ENCODE measurements at places on chromosomes 2 and 18.

- DNase-seq, result no peak
These were observed at the start of gene ASXL3 for GRCh38 chr18:33577685-33578517. TSS of gene ASXL3 (plus strand) at chr18:33578219. CDS start at chr18:33578632, 413 bp downstream.

GRCh38 chr2:157820193-157820592 lies 55.9 kb downstream of the ACVR1 start:
- no peak for DNase-seq

DNA sequence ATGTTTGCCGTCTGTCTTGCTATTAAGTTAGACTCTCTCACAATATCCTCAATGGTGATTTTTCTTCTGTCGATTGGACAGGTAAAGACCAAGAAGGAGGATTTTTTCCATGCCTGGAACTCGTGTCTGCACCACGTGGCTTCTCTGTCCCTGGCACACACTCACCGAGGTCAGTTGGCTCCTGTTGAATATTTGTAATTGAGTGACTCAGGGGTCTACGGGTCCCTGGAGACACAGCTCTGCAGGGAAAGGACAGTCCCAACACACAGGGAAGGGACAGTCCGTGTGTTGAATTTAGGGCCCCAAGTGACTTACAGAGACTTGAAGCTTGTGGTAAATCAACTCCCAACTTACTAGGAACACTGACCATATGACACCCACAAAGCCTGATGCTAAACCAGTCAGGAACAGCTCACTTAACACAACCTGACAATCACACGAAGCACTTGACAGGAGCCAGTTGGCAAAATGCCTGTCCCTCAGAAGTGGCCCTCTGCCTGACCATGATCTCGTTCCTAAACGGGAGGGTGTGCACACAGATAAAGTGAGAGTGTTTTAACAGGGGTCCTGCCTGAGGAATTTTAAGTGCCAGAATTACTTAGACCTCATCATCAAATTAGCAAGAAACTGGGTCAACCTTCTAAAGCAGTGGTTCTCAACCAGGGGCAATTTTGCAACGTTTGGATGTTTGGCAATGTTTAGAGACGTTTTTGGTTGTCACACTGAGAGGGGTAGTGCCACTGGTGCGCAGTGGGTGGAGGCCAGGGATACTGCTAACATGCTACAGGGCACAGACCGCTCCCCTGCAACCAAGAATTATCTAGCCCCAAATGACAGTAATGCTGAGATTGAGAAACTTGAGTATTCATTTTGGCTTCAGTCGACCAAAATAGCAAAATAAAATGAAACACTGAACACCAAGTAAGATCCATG lies 88.9 kb upstream of the BCL2L11 start:
- DNase-seq, result no peak

GRCh38 chr2:94869552-94870439 lies 1.4 kb upstream of the TEKT4 start:
- no peak for DNase-seq

DNA sequence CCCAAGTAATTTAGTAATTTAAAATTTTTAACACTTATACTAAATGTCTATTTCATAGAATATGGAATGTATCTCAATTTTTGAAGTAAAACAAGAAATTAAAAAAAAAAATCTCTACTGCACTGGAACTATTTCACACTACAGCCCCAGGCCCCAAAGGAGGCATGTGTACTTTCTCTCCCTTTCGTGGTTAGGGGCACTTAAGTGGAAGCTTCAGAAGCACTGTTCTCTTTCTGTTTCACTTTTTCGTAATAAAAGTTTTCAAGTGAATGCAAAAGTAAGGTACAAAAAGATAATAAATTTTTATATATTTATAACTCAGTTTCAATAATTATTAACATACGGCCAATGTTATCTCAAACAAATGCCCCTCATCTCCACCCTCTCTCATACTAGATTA lies 123.8 kb upstream of the STON1 start:
- DNase-seq, result peak; percentile 41

- no peak for DNase-seq
These were observed 8.4 kb upstream of the TMEM185B start for GRCh38 chr2:120231564-120231973.

GRCh38 chr2:26216587-26216986 lies 27.8 kb downstream of the HADHA start:
- no peak for DNase-seq

GRCh38 chr2:19408592-19408991 lies 50.2 kb upstream of the OSR1 start:
- no peak for DNase-seq

- DNase-seq, result no peak
These were observed 50.5 kb upstream of the TSPYL6 start for GRCh38 chr2:54306556-54306955.

DNA sequence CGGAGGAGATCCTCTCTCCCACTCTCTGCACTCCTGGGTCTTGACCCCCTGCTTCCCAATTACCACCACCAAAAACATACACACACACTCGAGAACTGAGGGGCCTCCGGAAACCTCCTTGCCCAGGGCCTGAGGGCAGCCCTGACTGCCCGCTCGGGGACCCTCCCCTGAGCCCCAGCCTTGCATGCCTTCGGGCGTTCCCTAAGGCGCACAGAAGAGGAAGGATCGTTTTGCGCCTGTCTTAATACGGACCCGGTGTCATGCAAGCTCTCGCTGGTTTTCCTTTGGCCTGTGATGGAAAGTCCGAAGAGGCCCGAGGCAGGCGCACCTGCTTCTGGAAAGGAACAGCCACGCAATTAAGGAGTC lies 19.8 kb downstream of the POU3F3 start:
- DNase-seq, result no peak

DNA sequence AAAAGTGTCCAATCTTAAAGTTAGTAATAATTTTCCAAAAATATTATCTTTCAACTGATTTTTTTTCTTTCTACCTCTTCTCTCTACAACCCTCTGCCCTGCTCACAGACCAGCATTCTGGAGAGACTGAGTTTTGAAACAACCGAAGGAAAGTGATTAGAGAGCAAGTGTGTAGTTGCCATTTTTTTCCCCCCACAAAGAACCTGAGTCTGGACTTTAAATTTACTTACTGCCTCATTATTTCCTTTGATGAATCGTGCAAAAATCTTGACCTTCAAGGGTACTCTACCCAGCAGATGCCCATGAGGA lies 63.4 kb upstream of the NEUROD1 start:
- no peak for DNase-seq

GRCh38 chr2:150392614-150393013 lies 94.9 kb downstream of the RND3 start:
- DNase-seq, result no peak

DNA sequence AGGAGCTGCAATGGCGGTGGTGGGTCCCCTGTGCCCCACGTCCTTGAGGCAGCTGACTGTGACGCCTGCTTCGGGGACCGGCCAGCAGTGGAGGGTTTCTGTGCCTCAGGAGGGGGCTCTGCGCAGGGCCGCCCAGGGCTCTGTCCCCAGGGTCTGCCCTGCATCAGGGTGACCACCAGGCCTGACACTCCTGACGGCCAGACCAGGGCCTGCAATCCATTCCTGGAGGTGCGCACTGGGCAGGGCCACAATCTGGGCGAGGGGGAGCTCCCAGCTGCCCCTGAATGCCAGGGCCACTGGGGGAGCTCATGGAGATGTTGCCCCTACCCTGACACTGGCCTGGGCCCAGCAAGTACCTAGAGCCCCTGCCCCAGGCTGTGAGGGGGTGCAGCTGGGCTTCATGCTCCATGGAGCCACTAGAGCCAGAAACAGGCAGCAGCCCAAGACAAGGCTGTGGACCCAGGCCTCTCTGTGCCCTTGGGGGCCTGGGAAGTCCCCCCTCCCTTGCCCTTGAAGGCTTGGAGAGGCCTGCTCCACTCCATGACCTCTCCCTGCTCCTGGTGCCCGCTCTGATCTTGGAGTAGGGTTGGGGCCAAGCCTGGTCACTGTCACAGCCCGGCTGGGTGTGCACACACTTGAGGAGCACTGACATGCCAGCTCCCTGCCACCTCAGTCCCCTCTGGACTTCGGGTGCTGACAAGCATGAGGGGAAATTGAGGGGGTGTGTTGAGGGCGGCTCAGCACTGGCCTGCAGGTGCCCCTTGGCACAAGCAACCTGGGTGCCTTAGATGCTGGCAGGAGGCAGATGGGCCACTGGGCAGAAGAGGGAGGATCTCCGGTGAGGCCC lies 55.9 kb downstream of the LDAH start:
- DNase-seq, result no peak

- DNase-seq, result no peak
These were observed 5.4 kb downstream of the DCC start for GRCh38 chr18:52345428-52345827.

DNA sequence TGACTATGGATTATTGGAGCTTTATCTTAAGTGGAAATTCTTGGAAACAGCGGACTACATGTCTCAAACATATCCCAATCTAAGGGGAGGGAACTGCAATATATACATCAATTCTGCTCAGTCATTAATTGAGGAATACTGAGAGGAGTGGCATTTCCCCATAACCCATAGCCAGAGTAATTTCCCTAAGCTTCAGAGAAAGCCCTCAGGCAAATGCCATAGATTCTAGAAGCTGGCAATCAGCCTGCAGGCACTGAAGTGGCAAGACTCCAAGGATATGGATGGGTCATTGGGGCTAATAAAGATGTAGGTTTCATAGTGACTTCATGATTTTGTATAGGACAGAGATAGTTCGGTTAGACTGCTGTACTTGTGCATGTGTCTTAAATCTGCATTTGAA lies 1960.5 kb upstream of the PIK3C3 start:
- DNase-seq, result no peak

- DNase-seq, result peak; percentile 41
These were observed 368.5 kb downstream of the LRRTM1 start for GRCh38 chr2:79935771-79936657.

DNA sequence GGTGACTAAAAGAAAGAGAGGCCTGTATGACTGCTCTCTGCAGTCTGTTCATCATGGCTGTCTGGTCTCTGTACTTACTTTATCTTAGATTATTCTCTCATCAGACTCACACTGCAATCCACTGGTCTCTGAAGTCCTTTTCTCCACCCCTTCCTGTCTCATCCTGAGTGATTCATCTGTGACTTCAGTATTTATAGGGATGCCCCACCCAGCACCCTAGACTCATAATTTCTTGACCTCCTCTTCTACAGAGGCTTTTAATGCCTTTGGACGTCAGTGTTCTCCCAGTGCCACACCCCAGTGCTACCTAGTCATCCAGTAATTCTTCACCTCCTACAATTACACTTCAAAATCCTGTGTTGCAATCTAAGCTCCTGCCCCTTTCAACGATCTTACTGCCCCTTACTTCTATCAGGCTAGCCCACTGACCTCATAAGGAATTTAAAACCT lies 14.9 kb upstream of the ITPRID2 start:
- peak; percentile 8 for DNase-seq

- no peak for DNase-seq
These were observed 538.1 kb upstream of the DSEL start for GRCh38 chr18:68054669-68055068.

GRCh38 chr2:71634567-71634966 lies 181.2 kb downstream of the DYSF start:
- DNase-seq, result no peak

DNA sequence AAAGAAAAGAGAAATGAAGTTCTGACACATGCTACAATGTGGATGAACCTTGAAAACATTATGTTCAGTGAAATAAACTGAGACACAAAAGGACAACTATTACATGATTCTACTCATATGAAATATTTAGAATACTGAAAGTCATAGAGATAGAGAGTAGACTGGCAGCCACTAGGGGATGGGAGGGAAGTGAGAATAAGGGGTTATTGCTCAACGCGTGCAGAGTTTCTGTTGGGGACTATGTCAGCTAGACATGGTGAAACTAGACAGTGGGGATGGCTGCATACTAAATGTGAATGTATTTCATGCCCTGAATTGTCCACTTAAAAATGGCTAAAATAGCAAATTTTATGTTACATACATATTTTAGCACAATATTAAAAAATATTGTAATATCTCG lies 108.7 kb upstream of the ATL2 start:
- peak; percentile 91 for DNase-seq

GRCh38 chr2:35347561-35347960 lies 1008.0 kb upstream of the CRIM1 start:
- DNase-seq, result no peak

DNA sequence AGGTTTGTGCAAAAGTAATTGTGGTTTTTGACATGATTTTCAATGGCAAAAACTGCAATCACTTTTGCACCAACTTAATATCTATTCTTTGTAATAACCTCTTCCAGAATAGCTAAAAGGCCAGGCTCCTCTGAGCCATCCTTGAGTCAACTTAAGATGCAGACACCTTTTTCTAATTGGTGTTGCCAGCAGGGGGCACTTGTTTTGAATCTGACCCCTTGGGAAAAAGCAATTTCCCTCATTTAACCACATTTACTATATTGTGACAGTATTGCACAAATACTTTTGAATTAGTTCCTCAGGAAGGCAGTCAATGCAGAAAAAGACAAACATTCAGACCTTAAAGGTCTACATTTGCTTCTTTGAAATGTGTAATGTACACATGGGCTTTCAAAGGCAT lies 78.6 kb upstream of the GALNT5 start:
- no peak for DNase-seq

- peak; percentile 76 for DNase-seq
These were observed 298.1 kb downstream of the TGIF1 start for GRCh38 chr18:3748086-3748485.

DNA sequence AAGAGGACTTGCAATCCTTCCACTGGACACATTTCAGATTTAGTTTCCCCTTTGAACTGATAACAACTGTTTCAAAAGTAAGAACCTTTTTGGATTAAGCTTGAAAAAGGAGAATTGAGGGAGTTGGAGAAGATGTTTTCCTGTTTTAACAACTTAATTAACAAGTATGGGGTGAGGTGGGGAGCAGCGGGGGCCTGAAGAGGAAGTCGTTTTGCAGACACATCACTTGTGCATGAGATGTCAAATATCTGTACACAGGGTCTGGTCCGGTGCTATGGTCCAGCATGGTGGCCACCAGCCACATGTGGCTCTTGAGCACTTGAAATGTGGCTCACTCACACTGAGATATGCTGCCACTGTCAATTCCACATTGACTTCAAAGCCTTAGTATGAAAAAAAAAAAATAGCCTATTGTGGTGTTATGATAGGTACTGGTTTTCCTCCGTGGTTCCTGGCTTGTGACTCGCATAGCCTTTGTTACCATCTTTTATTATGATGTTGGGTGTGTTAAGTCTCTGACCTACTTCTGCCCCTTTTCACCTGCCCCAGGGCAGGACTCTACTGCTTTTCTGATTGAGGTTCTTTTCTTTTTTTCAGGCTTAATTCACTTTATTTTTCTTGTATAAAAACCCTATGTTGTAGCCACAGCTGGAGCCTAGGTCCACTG lies 205.5 kb downstream of the BCL2 start:
- DNase-seq, result no peak

- DNase-seq, result peak; percentile 71
These were observed 105.5 kb downstream of the UGGT1 start for GRCh38 chr2:128196471-128196931.

DNA sequence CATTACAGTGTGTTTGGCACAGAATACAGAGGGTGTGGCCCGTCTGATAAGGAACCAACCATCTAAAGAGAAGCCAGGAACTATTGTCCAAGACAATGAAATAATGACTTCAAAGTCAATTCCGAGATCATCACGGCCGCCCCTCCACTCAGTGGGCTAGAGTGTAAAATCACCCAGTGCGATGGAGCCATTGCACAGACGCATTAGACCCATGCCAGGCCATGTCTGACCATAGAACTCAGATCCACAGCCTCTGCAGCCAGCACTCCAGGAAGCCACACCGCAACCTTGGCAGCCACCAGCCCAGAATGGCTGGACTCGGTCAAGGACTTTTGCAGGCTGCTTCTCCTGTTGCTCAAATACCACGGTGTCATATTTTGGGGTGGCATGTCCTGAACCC lies 835.7 kb downstream of the DCDC2C start:
- DNase-seq, result no peak
